HCEC 1CT (cell line): ENCODE measurements at places on chromosomes 12 and 14.

DNA sequence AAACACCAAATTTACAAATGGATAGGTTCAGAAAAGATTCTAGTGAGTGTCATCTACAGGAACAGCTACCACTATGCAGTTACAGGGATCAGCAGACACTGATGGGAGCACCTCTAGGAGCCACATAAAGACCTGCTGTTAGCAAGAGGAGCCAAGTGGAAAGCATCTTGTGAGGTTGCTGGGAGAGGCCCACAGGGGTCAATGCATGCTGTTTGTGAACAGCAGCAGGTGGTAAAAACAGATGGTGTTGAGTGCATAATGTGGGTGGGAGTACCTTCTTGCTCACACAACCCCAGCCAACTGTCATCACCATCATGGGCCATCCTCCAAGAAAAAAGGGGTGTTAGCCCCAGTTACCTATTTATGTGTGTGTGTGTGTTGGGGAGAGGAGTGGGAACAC lies 215.2 kb upstream of the SSTR1 start:
- no peak for DNase-seq

- no peak for DNase-seq
Observed at GRCh38 chr12:4984344-4984743, 59.3 kb upstream of the KCNA5 start.

DNA sequence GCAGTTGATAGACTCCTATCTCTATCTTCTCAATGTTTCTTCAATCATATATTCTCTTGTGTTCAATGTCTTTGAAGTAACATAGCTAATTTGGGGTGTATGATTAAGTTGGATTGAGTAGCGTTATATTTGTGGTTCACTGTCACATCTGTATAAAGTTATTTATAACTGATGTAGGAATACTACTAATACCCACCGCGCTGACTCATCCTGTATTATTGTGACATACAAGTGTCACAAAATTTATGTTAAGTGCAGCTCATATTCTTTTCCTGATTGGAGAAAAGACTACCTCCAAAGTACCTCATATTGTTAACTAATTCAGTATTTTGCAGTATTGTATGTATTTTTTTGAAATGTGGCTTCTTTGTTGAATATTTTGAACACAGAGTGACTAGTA lies 940.8 kb downstream of the SLC6A15 start:
- DNase-seq, result peak; percentile 5

- peak; percentile 97 for DNase-seq
Observed at GRCh38 chr12:74890237-74890599, 319.4 kb downstream of the KCNC2 start.

GRCh38 chr12:124678421-124678893 lies 111.0 kb upstream of the NCOR2 start:
- DNase-seq, result no peak

GRCh38 chr12:31323391-31324115 lies 2.4 kb downstream of the SINHCAF start:
- DNase-seq, result no peak

GRCh38 chr12:79020106-79020505 lies 155.5 kb downstream of the SYT1 start:
- DNase-seq, result peak; percentile 32

DNA sequence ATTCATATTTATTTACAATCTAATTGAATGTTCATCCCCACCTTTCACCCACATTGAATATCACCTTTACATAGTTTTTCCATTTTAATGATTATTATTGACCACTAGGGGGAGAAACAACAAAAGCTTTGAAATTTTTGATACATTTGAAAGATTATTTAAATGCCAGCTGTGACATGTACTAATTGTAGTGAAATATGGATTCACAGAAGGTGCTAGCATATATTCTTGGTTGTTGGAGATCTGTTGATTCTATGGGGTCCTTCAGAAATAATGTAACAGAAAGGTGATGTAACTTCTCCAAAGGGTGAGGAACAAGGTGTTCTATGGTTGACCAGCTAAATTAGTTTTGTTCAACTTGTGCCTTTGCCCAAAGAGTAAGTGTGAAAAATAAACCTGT lies 22.4 kb upstream of the GPR33 start:
- DNase-seq, result peak; percentile 32

GRCh38 chr14:58626431-58626831 lies 11.3 kb upstream of the DACT1 start:
- DNase-seq, result peak; percentile 79

GRCh38 chr14:70652871-70653270 lies 11.2 kb downstream of the TTC9 start:
- no peak for DNase-seq

DNA sequence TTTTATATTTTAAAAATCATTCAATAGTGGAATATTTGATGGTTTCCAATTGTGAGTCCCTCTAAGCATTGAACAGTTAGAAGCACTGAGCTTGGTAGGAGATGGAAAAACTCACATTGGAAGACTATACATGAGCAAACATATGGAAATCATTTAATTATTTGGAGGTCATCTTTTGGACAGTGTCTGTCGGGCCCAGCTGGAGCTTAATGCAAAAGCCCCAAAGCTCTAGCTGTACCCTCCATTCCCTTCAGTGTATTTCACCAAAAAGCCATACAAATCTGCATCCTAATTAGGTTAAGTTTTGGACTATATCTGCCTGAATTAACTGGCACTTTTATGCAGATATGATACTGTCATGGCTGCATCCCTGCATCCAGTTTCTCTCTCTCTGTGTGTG lies 365.7 kb downstream of the FLRT2 start:
- no peak for DNase-seq

DNA sequence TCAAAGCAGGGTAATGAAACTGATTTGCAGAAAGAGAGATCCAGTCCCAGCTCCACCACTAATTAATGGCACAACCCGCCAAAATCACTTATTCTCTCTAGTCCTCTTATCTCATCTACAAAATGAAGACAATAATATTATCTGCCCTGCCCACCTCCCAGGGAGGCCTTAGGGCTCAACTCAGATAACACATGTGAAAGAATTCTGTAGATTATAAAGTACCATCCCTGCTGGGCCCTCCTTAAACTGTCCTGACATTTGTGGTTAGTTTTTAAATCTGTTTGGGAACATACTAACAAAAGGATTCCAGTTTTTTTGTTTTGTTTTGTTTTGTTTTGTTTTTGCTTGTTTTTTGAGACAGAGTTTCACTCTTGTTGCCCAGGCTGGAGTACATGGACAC lies 7.3 kb downstream of the POMT2 start:
- no peak for DNase-seq

DNA sequence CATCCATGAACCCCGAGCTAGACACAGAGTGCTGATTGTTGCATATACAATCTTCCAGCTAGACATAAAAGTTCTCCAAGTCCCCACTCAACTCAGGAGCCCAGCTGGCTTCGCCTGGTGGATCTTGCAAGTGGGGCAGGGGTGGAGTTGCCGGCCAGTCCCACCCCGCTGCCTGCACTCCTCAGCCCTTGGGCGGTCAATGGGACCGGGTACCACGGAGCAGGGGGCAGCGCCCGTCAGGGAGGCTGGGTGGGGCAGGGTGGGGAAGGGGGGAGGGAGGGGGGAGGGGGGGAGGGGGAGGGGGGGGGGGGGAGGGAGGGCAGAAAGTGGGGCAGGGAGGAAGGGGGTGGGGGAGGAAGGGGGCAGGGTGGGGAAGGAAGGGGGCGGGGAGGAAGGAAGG lies 63.0 kb downstream of the CCDC60 start:
- DNase-seq, result no peak

DNA sequence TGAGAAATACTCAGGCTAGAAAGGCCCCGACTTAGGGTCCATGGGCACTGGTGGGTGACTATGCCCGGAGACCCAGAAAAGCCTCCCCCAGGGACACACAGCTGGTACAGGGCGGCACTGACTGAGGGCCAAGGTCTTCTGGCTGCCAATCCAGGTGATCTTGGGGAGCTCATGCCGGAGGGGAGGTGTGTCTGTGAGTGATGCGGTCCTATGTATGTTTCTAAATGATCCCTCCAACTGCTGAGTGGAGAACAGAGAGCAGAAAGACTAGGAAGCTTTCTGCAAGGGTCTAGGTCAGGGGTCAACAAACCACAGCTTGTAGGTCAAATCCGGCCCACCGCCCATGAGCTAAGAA lies 391 bp downstream of the SERPINA4 start:
- DNase-seq, result no peak

- DNase-seq, result no peak
Observed at GRCh38 chr12:124551268-124552144, 15.9 kb downstream of the NCOR2 start.

DNA sequence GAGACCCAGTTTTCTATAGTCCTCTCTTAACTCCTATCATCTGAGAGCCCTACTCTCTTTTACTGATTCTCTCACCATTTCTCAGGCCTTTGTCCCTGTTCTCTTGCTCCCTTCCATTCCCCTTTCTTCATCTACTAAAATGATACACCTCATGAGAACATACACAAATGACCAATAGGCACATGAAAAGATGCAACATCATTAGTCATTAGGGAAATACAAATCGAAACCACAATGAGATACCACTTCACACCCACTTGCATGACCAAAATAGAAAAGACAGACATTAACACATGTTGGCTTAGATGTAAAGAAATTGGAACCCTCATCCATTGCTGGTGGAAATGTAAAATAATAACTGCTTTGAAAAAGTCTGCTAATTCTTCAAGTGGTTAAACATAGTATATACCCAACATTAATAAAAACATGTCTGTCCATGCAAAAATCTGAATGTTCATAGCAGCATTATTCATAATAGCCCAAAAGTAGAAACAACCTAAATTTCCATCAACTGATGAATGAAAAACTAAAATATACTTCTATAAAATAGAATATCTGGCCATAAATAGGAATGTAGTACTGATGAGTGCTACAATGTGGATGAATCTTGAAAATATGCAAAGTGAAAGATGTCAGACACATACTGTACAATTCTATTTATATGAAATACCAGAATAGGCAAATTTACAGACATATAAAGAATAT lies 66.0 kb downstream of the DENND5B start:
- peak; percentile 87 for DNase-seq

- DNase-seq, result peak; percentile 85
Observed at GRCh38 chr12:19945559-19946435, 422.5 kb upstream of the PDE3A start.

- DNase-seq, result no peak
Observed at GRCh38 chr14:60217713-60218112, 31.3 kb upstream of the PPM1A start.

GRCh38 chr14:59570122-59570521 lies 6.5 kb downstream of the CCDC175 start:
- DNase-seq, result no peak

GRCh38 chr12:11023387-11023786 lies 967 bp upstream of the TAS2R19 start:
- no peak for DNase-seq

GRCh38 chr12:109130297-109131153 lies 14.1 kb downstream of the ACACB start:
- DNase-seq, result no peak

DNA sequence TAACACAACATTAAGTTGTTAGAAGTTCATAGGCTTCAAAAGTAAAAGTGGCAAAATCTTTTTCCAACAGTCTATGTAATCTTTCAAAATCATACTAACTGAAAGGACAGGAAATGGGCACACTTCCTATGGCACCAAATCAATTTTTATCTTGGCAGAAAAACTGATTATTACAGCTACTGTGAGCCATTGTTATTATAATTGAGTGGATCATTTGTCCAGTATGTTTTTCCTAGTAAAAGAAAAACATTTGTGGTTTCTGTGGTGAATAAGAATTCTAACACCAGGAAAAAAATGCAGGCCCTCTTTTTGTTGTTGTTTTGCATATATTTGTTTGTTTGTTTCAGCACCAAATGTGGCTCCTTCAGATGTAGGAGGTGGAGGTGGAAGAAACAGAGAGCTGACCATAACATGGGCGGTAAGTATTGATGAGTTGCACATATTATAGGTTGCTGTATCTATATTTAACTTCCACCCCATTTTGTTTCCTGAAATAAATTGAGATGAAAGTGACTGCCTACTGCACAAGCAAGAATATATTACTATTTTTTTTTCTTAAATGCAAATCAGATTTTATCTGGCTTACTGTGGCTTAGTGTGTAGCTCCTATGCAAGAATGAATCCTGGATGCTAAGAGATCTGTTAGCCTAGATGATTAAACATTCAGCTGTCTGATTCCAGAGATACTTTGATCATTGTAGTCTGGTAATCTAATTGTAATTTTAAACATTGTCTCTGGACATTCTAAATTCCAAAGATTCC lies 174.1 kb upstream of the PDZRN4 start:
- DNase-seq, result peak; percentile 5

GRCh38 chr14:99397698-99398097 lies 83.0 kb downstream of the SETD3 start:
- DNase-seq, result no peak

- DNase-seq, result no peak
Observed at GRCh38 chr12:16361142-16361783, 13.8 kb downstream of the MGST1 start.

GRCh38 chr12:39006286-39006685 lies 100.9 kb upstream of the CPNE8 start:
- DNase-seq, result no peak

GRCh38 chr14:43539210-43539609 lies 967.9 kb downstream of the FSCB start:
- no peak for DNase-seq

DNA sequence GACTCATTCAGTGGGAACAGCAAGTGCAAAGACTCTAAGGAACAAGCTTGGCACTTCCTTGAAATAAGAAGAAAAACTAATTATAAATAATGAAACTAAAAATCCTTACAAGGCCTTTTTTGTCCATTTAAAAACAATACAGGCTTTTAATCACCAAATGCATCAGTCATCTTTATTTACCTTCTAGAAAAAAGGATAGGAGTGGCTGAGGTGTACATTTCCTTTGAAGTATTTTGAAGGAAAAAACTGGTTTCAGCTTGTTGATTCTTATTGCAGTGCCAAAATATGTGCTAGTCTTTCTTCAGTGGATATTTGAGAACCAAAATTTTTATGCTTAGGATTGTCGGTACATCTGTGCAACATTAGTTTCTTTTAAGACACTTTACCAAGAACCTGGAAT lies 29.8 kb downstream of the MED21 start:
- DNase-seq, result no peak

DNA sequence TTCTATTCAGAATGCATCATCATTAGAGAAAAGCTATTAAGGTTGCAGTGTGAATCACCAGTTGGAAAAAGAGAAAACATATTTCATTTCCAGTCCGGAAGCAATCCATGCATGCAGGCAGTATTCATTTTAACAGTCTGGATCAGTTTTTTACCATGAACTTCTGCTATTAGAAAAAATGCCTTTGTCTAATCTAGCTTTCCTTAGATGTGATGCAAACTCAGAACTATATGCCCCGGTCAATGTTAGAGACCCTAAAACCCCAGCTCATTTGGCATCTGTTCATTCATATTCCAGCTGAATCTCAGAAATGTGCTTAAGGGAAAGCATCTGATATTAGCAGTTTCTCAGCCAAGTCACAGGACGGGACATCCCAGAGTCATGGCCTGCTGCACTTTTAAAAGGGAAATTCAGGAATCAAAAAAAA lies 8.5 kb downstream of the IRAK3 start:
- DNase-seq, result peak; percentile 23

GRCh38 chr14:102474934-102475333 lies 34.6 kb downstream of the ANKRD9 start:
- peak; percentile 10 for DNase-seq

DNA sequence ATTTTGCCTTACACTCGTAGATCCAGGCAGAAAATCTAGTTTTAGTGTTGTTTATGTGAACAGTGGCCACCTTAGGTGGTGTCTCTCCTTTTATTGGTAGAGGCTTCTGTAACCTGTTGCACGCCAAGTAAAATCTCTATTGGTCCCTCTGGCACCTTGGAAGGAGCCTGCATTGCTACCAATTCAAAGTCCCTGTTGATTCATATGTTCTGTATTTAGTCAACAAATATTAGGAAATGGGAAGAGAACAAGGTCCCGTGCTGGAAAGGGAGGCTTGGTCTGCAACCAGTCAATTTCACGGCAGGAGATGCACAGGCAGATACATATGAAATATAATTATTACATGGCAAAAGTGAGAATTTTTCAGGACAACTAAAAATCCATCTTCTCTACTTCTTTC lies 6.4 kb upstream of the GPHN start:
- no peak for DNase-seq
